Non-pigmented ciliary epithelial cell (primary cell): ENCODE measurements at places on chromosomes 13 and 19.

GRCh38 chr19:19686580-19686979 lies 17.9 kb downstream of the ZNF101 start:
- no peak for DNase-seq

GRCh38 chr13:43150369-43151207 lies 127.2 kb downstream of the DNAJC15 start:
- DNase-seq, result no peak

GRCh38 chr13:62931853-62932252 lies 1516.2 kb upstream of the PCDH20 start:
- no peak for DNase-seq

GRCh38 chr13:100269837-100270236 lies 180.9 kb downstream of the PCCA start:
- DNase-seq, result no peak

DNA sequence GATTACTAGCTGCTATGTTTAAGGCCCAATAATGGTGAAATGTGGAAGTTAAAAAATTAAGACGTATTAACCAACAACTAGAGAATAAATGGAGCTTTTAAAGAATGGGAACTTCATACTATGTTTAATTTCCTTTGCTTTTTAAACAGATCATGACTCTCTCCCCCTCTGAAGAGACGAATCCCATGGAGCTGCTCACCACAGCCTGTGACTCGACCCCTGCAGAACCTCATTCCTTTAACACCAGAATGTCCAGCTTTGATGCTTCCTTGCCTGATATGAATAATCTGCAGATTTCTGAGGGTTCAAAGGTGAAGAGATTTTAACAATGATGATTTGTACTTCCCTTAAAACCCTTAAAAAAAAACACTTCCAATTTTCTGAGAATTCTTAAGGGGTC lies 53.0 kb downstream of the ZAR1L start:
- no peak for DNase-seq

DNA sequence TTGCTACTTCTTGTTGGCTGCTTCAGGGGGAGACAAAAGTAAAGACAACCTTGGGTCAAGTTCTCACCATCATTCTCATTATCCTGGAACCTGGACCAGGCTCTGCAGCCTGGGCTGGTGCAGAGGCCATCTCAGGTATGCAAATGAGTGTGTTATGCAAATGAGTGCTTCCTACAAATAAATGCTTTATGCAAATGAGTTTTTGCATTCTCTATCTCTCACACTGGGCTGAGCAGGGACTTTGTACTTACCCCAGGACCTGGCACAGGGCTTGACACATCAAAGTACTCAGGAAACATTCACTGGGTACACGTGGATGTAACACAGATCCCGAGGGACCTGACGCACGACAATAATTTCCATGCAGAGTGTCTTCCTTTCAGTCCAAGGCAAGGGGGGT lies 103.0 kb downstream of the DNAJC15 start:
- DNase-seq, result no peak

- no peak for DNase-seq
Measured at GRCh38 chr19:5588441-5588840, 20.7 kb upstream of the TINCR start.

GRCh38 chr19:18607226-18608101 lies 865 bp upstream of the CRLF1 start:
- no peak for DNase-seq

DNA sequence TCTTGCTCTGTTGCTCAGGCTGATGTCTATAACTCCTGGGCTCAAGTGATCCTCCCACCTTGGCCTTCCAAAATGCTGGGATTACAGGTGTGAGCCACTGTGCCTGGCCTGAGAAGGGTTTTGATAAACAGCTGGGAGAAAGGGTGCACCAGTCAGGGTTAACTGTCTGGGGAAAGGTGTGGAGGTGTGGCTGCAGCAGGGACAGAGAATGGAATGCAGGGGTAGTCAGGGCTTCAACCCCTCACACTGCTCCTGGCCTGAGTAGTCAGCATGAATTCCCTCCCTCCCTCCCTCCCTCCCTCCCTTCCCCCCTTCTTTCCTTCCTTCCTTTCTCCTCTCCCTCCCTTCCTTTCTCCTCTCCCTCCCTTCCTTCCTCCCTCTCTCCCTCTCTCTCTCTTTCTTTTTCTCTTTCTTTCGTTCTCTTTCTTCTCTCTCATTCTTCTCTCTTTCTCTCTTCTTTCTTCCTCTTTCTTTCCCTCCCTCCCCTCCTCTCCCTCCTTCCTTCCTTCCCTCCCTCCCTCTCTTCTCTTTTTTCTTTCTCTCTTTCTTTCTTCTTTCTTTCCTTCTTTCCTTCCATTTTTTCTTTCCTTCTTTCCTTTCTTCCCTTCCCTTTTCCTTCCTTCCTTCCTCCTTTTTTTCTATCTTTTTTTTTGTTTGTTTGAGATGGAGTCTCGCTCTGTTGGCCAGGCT lies 16.0 kb downstream of the MYO1F start:
- DNase-seq, result no peak

DNA sequence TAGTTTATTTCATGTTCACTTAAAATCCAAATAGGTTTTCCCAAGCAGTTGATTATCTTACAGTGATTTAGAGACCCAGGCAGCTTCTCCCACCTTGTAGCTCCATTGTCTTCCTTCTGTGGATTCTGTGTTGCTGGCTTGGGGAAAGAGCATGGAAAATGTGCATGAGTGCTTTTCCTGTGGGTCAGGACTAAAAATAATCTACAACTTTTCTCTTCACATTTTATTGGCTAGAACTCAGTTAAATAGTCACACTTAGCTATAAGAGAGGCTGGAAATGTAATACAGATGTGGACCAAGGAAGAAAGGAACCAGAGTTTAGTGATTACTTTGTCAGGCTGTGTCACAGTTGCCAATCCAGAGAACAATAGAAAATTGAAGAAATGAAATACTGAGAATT lies 198.8 kb downstream of the NBEA start:
- no peak for DNase-seq

DNA sequence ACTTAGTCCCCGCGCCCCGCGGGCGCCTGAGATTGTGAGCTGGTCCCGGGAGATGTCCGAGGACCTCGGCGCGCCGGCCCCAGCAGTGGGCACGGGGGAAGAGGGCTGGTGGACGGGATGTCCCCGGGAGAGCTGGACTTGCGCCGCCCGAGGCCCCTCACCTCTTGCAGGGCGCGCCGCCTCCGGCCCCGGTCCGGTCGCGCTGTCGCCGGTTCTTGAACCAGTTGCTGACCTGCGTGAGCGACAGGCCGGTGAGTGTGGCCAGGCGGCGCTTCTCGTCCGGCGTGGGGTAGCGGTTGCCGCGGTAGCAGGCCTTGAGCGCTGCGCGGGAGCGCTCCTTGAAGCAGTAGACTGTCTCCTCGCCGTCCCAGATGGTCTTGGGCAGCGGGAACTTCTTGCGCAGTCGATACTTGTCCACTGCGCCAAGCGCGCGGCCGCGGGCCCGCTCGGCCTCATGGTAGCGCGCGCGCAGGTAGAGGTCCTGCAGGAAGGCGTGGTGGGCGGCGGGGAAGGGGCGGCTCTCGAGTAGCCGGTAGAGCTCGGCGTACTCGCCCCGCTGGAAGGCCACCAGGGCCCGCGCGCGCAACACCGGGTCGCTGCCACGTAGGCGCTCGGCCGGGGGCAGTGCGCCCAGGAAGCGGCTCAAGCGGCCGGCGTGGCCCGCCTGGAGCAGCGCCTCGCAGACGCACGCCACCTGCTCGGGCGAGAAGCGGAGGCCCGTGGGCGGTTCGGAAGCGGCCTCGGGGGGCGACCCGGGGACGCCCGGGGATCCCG lies 984 bp downstream of the SIX5 start:
- DNase-seq, result no peak

GRCh38 chr19:6092329-6093286 lies 17.7 kb downstream of the RFX2 start:
- no peak for DNase-seq

GRCh38 chr13:37594550-37594949 lies 4.0 kb downstream of the POSTN start:
- no peak for DNase-seq

DNA sequence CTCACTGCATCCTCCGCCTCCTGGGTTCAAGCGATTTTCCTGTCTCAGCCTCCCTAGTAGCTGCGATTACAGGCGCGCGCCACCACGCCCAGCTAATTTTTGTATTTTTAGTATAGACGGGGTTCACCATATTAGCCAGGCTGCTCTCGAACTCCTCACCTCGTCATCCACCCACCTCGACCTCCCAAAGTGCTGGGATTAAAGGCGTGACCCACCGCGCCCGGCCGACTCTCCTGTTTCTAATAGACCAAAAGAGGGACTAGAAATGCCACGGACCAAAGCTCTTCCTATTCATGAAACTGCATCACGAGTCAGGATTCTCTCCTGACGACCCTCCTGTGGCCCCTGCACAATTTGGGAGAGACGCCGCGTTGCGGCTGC lies 563 bp downstream of the ZNF43 start:
- no peak for DNase-seq

DNA sequence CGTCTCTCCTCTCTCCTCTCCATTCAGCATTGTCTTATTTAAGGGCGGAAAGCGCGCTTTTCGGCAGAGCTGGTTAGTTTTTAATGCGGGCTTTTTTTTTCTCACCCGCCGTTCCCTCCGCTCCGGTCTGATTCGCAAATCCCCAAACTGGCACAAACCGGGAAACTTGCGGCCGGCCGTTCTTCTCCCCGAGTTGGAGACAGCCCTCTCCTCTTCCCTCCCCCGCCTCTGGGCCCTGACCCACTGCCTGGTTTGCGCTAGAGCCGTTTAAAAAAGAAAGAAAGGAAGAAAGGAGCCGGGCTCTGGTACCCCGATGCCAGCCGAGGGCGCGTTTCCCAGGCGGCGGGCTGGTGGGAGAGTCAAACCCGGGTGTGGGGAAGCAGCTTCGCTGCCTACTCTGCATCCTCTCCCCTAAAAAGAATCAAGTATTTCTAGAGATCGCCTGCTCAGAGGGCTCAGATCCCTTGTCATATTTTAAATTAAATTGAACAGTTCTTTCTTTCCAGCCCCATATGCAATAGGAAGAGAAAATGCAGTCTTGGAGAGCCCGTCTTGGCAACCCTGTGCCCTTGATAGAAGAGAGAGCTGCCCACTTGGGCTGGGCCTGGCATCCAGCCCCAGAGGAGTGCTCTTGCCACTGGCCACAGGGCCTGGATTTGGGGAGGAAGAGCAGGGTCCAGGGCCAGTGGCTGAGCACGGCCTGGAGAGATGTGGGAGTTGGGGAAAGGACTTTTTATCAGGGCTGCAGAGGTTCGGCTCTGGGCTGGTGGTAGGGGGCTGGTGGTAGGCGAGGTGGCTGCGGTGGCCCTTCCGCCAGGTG lies 19.0 kb downstream of the NFIX start:
- no peak for DNase-seq

DNA sequence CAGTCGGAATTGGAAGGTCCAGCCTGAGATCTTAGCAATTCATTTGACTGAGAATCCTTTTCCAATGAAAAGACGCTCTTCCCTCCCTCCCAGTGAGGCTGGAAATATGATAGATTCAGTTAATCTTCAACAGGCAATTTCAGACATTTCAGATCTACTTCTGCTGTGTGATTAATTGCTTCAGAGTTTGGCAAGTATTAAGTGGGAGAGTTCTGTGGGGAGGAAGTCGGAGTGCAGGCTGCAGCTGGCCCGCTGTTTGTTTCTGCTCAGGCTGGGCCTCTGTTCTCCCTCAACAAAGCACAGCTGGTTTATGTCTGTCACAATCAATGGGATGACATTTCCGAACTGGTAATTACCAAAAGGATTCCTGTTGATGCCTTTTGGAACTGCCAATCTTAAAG lies 178.2 kb downstream of the NDFIP2 start:
- DNase-seq, result no peak

DNA sequence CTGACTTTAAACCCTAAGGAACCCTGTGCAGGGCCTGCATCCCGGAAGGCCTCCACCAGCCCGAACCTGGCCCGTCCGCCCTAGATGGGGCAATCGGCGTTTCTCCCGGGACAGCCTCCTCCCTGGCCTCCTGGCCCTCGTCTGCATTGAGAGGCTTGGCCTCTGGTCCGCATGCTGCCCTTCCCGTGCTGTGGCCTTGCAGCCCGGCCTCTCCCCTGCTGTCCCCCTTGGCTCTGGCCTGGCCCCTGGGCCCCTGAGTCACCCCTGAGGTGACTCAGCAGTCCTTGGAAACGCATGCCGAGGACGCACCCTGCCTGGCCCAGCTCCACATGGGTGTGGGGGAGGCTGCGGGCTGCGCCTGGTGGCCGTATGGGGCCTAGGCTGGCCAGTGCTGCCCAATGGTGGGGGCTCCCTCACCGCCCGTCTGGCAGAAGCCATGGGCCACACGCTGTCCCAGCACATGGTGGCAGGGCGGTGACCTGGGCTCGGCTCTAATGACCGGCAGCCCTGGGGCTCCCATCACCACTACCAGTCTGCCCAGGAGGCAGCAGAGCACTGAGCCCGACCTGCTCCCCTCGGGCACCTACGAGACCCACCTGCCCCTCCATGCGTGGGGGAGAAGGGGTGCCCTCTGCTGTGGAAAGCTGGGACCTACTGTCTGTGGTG lies 25.7 kb downstream of the SH3GL1 start:
- no peak for DNase-seq

DNA sequence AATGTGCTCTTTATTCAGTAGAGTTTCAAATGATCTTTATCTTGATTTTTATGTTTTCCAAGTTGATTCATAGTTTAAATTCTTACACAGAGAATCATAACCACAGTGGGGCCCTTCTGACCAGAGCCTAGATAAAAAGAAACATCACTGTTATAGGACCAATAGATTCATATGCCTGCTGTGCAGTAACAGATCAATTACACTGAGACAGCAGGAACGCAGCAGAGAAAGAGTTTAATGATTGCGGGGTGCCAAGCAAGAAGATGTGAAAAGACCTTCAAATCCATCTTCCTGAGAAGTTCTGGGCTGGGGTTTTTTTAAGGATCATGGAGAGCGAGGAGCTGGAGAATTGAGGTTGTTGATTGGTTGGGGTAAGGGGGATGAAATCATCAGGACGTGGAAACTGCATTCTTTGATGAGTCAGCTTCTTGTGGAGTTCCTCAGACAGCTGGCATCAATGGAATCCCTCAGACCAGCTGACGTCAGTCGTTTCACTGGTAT lies 346.6 kb downstream of the TBC1D4 start:
- DNase-seq, result peak; percentile 99

GRCh38 chr19:21434516-21434915 lies 37.6 kb downstream of the ZNF493 start:
- no peak for DNase-seq

- DNase-seq, result no peak
Measured at GRCh38 chr19:35403116-35403760, 32.4 kb downstream of the GPR42 start.

GRCh38 chr19:40365613-40366401 lies 17.3 kb downstream of the PLD3 start:
- DNase-seq, result no peak

DNA sequence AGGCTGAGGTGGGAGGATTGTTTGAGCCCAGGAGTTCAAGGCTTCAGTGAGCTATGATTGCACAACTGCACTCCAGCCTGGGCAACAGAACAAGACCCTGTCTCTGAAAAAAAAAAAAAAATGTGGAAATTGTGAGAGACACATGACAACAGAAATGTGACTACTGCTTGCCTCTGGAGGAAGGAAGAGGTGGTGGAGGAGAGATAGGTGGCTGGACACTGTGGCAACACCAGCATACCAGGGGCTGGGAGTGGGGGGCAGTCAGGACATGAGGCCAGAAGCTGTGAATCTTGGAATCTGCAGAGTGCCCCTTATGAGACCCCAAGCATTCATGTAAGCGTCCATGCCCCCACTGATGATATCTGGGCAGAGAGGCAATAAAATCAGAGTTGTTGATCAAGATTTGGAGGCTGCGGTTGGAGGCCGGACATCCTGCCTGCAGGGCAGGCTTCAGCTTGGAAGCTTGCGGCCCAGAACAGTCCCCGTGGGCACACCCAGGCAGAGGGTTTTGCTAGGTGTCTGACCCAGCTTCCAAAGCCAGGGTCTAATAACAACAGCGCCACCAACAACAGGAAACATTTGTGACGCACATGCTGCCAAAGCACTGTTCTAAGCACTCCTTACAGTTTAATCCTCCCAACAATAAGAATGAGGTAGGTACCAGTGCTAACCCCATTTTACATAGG lies 16.9 kb downstream of the FAM187B start:
- no peak for DNase-seq
